Posterior vena cava (tissue), 2 donors: ENCODE measurements at places on chromosomes 4 and X.

DNA sequence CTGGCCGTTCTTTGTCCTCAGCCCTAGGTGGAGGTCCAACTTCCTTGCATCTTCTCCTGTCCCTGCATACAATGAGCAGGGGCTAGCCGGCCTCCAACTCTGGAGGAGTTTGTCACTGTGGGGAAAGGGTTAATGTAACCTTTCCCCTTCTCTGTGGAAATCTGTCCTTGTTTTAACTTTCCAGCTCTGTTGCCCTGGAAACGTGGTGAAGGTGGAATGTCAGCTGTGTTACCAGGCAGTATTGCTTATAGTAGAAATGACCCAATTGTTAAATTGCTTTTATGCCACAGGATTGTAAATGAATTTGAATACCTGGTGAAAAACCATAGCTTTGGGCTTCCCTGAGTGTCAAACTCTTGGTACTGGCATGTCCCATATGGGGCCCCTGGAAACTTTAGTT is 131.6 kb upstream of the SCML1 start:
- no peak for DNase-seq

GRCh38 chr4:86626066-86626465 is 32.0 kb downstream of the PTPN13 start:
- DNase-seq, result no peak

- DNase-seq, result no peak
Measured at GRCh38 chrX:17638731-17639130, 98.6 kb upstream of the SCML1 start.

DNA sequence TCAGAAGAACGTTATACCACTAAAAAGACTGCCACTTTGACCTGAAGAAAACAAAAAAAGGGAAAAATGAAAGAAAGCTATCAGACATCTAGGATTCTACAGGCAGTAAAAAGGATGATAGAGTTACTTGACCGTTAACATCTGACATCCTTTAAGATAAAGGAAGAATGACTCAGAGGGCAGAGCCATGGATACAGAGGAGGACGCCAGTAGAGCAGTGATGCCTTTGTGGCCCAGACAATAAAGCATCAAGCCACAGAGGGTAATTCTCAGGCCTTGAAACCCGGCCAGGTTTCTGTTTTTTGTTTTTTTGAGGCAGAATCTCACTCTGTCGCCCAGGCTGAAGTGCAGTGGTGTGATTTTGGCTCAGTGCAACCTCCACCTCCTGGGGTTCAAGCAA is 9.5 kb upstream of the BEX1 start:
- no peak for DNase-seq

GRCh38 chr4:138341739-138342415 is 99.7 kb upstream of the SLC7A11 start:
- no peak for DNase-seq

DNA sequence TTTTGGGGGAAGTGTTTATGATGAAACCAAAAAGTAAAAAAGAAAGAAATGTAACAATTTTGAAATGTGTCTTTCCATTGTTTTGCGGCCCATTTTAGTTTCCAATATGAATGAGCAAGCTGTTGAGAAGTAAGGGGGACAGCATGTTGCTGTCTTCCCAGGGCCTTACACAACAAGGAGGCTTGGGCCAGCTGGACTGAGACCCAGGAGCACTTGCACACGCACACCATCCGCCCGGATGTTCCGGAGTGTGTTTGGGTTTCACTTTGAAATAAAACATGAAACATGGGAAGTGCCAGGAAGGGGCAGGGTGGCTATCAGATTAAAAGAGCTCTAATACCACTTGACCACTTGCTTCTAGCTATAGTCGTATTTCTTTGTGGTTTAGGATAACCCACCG is 144.4 kb downstream of the NHS start:
- peak; percentile 91 for DNase-seq

DNA sequence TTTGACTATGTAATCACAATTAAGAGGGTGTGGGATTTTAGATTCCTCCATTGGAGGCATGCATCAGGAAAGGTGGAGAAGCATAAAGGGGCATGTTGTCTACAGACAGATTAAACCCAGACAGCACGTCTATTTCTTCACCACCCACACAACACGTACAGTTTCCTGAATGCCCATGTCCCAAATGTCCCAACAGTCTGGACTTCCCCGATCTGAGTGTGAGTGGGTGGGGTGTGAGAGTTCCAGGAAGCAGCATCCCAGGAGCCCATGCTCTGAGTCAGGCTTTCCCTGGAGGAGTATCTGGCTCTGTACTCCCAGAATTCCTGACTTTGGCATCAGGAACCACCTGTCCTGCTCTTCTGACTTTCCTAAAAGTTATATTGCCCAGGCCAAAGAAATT is 30.8 kb upstream of the NDP start:
- no peak for DNase-seq

- no peak for DNase-seq
Measured at GRCh38 chr4:88623097-88623496, 30.8 kb downstream of the HERC3 start.

DNA sequence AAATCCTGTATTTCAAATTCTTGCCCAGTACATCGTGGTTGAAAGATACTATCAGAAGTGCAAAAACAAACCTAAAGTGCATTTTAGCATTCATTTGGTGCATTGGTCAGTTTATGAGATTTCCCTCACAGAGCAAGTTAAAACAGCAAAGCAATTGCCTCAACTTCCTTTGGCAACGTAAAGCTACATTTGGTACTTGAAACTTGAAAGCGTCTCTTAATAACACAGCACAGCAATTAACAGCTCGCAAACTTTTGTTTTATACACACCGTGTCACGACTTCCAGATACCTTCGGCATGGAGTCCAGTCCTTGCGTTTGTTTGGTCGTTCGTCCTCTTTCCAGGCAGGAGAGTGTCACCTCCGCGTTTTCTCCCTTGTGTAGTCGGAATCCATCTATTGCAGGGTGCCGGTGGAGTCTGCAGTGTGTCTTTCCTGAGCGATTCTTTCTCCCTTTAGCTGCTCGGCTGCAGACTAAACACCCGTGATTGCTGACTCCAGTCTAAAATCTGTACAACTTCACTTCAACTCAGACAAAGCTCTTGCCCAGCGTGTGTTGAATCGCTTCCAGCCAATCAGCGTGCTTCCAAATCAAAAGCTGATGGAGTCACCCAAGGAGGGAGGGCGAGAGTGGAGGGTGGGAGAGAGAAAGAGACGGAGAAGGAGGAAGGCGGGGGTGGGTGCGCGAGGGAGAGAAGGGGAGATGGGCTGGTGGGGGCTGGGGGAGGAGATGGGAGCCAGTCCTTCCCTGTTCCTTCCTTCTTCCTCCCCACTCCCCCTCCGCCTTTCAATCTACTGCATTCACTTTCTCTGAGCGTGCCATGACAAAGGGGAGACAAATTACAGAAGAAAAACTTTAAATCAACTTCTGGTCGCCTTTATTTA is at the start of gene PCDH18:
Gene PCDH18 (minus strand): TSS at position 509 of the 883 bp plus-strand sequence. CDS start 406 bp downstream, at position 103.
- peak; percentile 95 for DNase-seq

DNA sequence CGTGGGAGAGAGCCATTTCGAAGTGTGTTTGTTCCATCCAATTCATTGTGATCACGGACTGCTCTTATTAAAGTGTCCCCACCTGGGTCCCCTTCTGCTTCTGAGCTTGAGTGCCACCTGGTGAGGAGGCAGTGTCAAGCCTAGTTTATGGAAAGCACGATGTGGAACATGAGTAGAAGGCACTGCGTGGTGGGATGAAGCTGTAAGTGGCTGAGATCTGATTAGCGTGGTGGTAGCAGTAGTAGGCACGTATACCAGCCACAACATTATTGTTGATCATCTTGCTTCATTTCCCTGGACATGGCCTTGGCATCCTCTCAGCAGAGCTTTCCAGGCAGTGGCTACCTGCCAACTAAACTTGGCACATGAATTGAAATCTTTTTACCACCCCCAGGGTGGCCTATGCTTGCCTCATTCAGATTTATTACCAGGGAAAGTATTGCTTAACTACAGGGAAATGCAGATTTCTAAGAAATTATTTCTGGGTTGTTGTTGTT is 46.4 kb downstream of the GPAT3 start:
- DNase-seq, result no peak

DNA sequence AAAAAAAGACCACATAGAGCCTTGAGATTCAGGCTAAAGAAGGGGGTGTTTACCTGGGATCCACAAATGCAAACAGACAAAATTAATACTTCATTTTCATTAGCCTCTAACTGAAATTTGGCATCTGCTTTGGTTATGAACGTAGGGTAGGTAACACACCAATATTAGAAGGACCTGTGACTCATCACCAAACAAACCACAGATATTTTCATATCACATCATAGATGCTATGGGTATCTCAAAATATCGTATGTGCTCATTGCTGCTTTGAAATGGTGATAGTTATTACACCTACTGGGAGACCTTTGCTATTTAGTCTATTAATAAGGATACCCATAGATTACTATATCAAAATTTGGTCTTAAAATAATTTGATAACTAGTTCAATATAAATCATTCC is 180.6 kb upstream of the MAP3K15 start:
- no peak for DNase-seq

DNA sequence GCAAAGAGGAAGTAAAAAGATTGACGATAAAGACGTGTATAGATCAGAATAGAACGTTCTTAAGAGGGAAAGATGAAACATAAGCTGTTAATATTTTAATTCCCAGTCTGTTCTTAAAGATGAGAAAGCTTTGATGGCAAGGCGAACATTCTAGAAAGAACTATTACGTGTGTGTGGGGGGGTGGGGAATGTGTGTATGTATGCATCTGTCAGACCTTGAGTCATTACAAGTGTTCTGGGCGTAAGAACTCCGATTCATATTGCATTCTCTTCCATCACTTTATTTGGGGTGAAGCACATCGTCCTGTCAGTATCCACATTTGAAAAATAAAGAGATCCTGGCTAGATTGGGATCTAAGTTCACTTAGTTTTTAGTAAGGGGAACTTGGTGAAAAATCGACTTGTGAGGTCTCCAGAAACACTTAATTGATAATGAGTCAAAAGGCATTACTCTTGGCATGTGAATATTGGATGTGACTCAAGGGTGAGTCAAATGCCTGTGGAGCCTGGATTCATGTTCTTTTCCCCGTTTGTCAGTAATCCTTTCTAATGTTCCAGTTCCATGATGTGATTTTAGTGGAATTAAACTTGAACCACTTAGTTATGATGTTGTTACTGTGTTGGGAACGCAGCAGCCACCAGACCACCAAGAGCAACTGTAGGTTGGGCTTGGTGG is 3.1 kb downstream of the SMS start:
- no peak for DNase-seq

DNA sequence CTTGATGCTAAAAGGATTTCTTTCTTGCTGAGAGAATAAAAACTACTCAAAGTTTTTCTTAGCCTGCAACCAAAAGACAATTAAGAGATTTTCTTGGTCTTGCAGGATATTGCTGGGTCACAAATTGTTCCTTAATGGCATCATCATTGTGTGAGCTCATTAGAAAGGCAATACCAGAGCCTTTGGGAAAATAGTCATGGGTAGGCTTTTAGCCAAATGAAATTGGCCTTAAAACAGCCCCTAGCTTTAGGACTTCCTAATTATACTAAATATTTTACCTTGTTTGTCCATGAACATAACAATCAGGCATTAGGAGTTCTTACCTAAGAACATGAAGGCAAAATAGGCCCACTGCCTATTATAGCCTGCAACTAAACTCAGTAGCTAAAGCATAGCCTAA is 10.4 kb upstream of the FAM13A start:
- no peak for DNase-seq

DNA sequence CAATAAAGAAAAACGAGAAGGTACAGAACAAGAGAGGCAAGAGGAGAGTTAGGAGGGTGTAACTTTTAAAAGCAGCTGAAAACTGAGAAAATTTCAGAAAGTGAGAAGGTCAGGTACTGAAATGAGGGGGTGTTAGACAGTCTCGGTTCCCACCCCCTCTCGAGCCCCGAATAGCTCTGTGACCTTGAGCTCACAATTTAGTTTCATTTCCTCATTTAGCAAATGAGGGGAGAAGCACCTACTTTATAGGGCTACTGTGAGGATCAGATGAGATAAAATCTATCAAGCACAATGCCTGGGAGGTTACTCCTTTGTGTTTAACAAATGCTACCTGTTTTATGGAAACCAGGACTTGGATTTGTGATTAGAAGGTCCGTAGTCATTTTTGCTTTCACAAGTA is 4.9 kb downstream of the UGT8 start:
- no peak for DNase-seq
